ENCODE measurements at places on chromosomes 1 and 21.
A peak's percentile ranks its signal among the peaks of the same experiment; 100 is the strongest.

DNA sequence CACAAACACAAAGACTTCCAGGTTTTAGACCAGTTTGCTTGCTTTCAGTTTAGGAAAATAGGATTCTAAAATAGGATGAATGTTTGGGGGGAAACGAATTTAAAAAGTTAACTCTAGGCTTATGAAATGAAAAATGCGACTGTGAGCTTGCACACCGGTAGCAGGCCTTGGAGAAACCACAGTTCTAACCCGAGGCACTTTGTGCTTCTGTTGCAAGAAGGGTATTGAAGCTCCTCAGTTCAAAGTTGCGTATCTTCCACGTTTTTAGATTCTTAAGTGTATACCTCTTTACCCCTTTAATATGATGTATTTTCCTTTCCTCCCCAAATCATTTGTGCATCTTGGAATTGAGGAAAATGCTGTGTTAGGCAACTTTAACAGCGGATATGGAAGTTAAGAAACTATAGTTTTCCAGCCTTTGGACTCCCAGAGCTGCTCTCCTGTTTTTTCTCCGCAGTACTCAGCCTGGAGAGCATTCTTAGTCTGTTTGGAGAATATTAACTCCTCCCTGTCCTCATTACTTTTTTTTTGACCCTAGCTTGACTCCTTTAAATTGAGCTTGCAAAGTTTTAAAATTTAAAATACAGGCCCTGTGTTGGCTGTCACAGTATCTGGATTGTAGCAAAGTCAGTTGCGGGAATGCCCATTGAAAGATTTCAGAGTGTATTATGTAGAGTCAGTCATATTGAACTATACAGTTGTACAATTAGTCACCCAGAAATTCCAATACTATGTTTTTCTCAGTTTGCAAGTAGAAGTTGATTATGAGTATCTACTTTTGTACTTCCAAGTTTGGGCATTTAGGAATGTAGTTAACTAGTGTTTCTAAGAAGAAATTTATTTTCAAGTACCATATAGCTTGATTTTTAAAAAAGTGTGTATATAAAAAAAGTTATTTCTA is 2.6 kb downstream of the MRPS6 start:
- DNase-seq: no peak

- no peak for DNase-seq
Measured at GRCh38 chr21:16192902-16193301, 463.1 kb downstream of the USP25 start.

GRCh38 chr1:183365093-183365492 is 53.1 kb downstream of the NMNAT2 start:
- DNase-seq: no peak

DNA sequence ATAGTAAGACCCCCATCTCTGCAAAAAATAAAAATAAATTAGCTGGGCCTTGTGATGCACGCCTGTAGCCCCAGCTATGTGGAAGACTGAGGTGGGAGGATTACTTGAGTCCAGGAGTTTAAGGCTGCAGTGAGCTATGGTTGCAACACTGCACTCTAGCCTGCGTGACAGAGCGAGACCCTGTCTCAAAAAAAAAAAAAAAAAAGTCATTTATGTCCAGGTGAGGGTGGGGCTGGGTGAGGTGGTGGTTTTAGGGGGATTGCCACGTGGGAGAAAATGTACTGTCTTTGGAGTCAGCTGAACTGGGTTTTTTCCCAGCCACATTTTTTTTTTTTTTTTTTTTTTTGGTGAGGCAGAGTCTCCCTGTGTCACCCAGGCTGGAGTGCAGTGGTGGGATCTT is 6.7 kb downstream of the PIK3CD start:
- DNase-seq: no peak

GRCh38 chr1:81414488-81415015 is 386.2 kb upstream of the ADGRL2 start:
- peak; percentile 41 for DNase-seq

- no peak for DNase-seq
Measured at GRCh38 chr1:94633051-94633450, 91.5 kb upstream of the F3 start.

DNA sequence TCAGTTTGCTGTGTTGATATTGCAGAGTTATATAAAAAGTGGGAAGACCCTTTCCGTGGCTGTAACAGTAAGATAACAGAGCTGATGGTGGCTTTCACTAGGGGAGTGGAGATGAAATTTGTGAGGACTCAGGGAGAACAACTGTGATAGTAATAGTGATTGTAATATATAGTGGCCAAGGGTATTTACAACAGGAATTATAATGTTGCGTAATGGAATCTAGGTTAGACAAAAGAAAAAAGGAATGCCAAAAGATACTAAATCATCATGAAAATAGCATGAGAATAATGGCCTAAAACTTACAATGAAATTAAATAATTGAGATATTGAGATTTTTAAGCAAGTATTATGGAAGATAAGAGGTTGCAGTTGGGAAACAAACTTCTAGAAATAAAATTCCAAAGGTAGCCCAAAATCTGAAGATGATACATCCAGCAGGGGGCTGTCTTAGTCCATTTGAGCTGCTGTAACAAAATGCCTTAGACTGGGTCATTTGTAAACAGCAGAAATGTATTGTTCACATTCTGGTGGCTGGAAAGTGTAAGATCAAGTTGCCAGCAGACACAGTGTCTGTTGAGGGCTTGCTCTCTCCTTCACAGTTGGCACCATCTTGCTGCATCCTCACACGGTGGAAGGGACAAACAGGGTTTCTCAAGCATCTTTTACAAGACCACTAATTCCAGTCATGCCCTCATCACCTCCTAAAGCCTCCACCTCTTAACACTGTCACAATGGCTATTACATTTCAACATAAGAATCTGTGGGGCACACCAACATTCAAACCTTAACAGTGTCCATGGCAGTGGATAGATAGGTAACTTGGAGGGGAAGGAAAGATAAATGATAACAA is 711.2 kb downstream of the MRPL39 start:
- no peak for DNase-seq

DNA sequence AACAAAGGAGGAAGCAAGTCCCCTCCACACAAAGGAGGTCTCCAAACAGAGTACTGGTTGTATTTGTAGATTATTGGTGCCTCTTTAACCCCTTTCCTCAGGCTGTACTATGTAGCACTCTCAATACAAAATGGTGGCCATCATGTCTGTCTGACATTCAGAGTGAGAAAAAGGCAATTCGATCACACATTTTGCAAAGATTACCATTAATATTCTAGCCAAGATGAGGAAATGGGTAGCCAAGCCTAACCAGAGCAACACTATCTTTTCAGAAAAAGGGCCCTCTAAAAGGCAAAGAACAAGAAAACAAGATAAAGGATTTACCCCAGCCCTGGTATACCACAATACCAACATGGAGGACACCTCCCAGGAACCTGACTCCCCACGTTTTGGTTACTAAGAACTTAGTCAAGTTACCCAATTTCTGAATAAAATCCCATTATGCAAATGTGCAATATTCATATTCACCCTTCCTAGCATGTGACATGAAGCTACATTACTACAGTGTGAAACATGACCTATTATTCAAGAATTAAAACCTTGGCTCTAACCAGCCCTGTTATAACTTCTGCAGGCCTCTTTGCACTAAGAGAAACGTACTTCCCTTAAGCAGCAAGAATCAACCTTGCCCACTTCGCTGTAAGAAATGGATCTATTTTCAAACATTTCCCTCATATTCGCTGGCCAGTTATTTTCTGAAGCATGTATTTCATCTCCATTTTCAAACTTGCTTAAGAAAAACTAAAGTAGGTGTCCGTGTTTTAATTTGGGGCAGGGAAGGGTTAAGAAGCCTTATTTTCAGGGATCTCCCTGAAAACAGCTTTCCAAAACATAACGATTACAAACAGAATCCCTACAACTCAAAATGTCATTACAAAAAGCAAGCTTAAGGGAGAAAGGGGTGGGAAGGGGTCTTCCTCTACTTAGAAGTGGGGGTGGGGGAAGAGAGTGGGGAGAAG is 2.1 kb downstream of the KDM5B start:
- no peak for DNase-seq

Measured in COLO829 (cell line).